CMK (cell line): ENCODE measurements at places on chromosomes 7 and 10.
A peak's percentile ranks its signal among the peaks of the same experiment; 100 is the strongest.

DNA sequence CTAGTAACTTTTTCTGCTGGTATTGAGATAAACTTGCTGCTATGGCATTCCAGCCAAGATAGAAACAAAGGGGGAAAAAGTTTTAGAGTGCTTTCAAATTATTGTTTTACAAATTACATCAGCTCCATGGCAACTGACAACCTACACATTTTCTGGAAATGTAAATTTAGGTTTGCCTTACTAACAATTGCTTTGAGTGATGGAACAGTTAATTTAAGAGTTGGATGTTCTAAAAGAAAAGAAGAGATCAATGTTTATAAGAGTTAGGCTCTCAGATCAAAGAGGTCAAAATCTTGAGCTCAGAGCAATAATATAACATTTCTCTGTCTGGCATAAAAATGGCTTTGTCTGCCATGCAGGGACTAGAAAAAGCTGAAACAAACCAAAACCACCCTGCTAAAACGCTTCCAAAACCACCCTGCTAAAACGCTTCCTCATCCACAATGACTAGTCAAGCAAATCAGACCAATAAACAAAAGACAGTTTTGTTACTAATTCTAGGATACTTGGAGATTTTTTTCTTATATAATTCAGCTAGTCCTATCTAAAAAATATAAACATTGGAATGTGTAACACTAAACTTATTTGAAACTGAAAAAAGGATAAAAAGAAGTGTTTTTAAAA lies 32.3 kb downstream of the ORC5 start:
- no peak for DNase-seq

- DNase-seq, result no peak
These were observed 83.1 kb upstream of the HABP2 start for GRCh38 chr10:113469796-113470195.

GRCh38 chr7:130941322-130942210 lies 207.6 kb upstream of the KLF14 start:
- no peak for DNase-seq

- DNase-seq, result no peak
These were observed 43.6 kb downstream of the NSUN6 start for GRCh38 chr10:18607503-18608378.

GRCh38 chr7:43905956-43906330 lies 453 bp downstream of the URGCP start:
- no peak for DNase-seq

DNA sequence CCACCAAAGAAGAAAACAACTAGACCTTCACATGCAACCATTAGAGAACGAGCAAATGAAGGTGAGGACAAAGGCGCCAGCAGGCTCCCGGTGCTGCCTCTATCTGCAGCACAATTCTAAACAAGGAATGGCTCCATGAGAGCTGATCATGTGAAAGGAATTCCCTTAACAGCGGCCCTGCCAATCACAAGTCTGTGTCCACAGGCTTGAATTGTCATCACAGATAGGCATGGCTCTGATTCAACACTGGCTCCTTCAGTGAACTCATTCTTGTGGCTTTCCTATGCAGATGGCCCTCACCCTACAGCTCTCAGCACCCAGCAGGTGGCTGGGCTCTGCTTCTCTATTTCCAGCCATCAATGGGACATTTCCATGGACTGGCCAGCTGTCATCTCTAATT lies 36.2 kb downstream of the LAMB1 start:
- DNase-seq, result no peak

DNA sequence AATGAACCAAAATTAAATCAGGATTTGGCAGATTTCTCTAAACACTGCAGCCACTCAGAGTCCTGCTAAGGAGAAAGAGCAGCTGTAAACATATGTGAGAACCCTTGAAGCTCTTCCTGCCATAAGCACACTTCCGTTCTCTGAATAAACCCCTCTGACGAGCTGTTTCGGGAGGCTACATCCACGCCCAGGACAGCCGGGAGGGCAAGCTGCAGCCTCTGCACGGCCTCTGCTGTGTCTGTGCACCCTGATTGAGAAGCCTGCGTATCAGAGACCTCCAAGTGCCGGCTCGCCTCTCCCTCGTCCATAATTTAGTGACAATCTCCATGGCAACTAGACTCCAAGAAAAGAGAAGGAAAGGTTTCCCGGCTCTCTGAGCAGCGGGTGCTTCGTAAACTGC lies 114.4 kb downstream of the PTPRN2 start:
- DNase-seq, result no peak

DNA sequence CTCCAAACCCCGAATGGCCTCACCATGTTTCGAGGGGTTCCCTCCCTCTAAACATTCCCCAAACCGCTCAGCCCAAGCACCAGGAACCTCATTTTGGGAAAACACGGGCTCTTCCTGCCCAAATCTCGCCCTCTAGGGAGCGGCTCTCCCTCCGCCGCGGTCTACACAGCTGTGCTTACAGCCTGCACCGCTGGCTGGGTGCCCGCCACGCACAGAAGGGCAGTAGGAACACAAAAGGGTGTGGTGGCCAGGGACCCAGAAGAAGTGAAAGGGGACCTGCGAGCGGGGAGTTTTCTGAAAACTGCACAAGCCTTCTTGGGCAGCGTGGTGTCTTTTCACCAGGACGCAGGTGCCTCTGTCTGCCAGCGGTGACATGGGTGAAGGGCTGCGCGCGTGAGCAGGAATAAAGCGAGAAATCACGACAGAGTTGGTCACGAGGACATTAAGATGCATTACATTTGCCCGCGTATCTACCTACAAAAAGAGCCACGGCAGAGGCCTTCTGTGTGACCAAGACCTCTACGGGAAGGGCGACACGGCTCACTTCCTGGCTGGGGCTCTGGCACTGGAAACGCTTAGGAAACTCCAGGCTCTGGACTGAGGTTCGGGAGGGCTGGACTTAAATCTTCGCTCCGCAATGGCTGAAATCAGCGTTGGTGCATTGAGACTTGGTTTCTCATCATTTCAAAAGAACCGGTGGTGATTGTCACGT lies 171.7 kb downstream of the LSM5 start:
- no peak for DNase-seq

- no peak for DNase-seq
These were observed 169.5 kb downstream of the SNX13 start for GRCh38 chr7:17770710-17771375.

DNA sequence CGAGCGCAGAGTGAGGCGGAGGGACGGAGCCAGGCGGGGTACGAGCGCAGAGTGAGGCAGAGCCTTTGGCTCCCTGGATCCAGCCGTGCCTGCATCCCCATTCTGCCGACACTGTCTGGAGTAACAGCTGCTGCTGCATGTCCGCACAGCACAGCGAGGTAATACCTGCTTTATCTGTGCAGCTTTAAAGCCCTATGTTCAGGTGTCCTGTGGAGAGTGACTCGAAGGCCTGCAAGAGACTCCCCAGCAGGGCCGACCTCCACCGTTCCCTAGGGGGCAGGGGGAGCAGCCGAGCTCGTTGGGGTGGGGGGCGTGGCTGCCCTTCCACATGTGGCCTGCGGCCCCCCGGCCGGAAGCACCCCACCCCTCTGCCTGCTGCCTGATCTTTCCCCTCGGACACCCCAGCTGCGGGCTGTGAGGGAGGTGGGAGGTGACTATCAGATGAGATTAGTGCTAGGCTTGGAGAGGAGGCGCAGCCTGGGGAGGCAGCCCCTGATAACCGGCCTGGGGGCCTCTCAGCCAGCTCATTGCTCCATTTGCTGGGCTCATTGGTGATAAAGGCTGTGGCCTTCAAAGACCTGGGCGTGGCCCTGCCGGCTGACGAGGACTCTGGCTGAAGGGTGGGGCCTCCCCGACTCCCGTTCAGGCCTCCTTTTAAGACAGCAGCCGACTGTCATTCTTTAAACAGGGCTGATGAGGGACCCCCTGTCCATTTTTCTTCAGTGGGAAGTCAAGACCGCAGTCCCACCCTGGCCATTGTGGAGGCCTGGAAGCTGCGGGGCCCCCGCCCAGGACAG lies 8.0 kb downstream of the VENTX start:
- DNase-seq, result peak; percentile 97
